ENCODE measurements at places on chromosomes 11 and 22.

GRCh38 chr11:120139316-120140069 lies 1.6 kb upstream of the TRIM29 start:
- DNase-seq = no peak

- DNase-seq = no peak
Observed at GRCh38 chr11:65869643-65870306, 2.8 kb downstream of the EFEMP2 start.

DNA sequence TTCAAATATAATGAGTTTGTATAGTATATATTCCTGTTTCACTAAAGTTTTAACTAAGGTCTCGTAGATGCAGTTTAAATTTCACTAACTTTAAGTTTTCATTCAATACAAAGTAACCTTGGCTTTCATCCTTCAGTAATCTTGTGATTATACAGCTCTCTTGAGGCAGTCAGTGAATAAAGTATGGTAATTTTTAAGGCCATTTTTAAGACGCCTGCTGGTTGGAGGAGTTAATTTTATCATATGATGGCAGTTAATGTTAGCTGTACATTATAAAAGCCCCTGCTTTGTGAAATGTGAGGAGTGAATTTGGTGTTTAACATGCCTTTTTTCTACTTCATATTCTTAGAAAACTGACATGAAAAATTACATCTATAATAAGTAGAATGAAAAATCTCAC lies 163.6 kb downstream of the TMEM135 start:
- DNase-seq = no peak

DNA sequence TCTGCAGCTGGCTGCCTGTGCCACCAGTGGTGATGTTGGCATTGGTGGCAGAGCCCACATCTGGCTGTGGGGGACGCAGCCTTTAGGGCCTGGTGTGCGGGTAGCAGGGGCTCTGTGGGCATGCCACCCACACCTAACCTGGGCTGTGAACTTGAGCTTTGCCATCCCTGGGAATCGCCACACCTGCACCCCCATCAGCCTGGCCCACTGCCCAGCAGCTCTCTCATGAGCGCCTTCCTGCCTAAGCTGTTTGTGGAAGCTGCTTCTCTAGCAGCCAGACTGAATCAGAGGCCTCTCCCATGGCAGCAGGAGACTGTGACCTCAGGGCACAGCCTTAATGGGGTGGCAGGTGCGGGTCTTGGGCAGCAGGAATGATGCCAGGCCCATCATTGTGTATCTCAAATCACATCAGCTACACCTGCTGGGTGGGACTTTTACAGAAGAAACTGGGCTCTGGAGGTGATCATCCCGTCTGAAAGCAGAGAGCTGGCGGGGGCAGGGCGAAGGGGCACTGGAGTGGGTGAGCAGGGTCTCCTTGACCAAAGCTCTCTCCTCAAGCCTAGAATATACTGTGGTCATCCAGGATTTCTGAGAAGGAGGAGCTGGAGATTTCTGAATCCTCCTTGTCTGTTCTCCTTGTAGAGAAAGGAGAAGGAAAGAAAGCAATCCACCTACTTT lies 17.8 kb upstream of the CARS1 start:
- DNase-seq = no peak

GRCh38 chr22:48719978-48720661 lies 1107.6 kb downstream of the BRD1 start:
- no peak for DNase-seq

DNA sequence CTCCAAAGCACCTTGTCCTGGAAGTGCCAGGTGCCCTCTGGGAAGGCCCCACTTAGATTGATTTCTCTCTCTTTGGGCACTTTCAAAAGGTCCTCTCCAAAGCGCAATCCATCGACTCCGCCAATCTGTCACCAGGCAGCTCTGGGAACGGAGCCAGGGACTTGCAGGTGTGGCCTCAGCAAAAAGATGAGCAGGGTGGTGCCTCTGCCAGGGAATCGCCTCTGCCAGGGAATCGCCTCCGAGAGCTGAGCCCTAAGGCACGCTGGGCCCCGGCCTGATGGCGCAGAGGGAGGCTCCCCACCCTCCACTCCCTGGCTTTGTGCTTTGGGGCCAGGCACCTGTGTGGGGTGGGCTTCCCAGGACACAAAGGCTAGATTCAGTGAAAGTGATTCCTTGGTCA lies 1391.3 kb downstream of the TBC1D22A start:
- DNase-seq = no peak

DNA sequence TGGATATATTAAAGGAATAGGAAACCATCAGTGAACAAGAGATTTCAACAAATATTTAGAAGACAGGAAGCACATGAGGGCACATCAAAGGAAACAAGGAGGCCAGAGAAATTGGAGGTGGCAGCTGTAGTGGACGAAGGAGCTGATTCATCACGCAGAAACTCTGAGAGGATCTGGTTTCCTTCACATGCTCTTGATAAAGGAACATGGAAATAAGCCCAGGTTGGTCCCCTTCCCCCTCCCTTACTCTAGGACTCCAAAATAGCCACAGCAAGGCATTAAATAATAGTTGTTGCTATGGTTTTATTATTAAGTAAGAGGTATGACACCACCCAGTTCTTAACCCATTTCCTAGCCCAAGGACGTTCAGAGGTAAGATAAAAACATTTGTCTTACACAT lies 11.3 kb downstream of the IZUMO1R start:
- no peak for DNase-seq

- DNase-seq = no peak
Observed at GRCh38 chr11:7591107-7591894, 77.5 kb downstream of the PPFIBP2 start.

GRCh38 chr11:61270354-61271076 lies 24.6 kb downstream of the VWCE start:
- no peak for DNase-seq
